ENCODE measurements at places on chromosomes 4 and X.
A peak's percentile ranks its signal among the peaks of the same experiment; 100 is the strongest.

- peak; percentile 9 for DNase-seq
These were observed 29.4 kb downstream of the DTHD1 start for GRCh38 chr4:36310793-36311192.

- no peak for DNase-seq
These were observed 143.8 kb downstream of the FRAS1 start for GRCh38 chr4:78200949-78201348.

- DNase-seq: no peak
These were observed 979.1 kb downstream of the TECRL start for GRCh38 chr4:63430105-63430504.

DNA sequence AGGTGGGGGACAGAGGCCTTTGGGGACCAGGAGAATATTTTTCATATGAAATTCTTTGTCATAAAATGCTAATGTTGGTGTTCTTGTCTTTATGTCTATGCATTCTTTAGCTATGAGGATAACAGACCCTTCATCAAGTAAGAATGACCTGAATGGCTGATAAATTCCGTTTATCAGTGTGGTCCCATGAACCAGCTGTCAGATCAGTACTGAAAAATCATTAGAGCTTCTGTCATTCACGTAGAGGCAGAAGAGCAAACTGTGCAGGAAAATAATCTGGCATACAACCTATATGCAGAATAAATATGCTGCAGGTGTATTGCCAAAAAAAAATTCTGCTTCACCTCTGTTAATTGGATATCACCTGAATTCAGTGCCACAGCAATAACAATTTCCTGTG is 828.6 kb downstream of the ADGRL3 start:
- no peak for DNase-seq

GRCh38 chr4:48594180-48594579 is 104.1 kb downstream of the ZAR1 start:
- DNase-seq: no peak
